ENCODE measurements at places on chromosomes 12 and 14.

- DNase-seq = no peak
These were observed 13.8 kb upstream of the TMPRSS12 start for GRCh38 chr12:50828886-50829285.

DNA sequence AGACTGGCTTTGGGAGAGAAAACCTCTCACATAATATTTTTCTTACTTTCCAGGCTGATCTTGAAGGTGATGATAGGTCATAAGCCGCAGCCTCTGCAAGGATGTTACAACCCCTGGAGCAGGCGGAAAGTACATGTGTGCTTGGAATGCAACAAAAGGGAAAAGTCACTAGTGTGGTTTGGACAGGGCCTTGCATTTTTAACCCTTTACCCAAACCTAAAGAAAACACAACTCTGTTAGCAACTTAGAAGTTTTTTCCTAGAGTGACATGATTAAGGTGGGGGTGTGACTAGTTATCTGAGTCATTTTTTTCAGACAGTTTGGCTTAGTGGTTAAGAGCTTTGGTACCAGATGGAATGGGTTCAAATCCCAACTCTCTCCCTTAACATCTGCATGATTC lies 97.0 kb downstream of the TMEM30B start:
- no peak for DNase-seq

GRCh38 chr12:57613427-57614109 lies 2.3 kb downstream of the ARHGEF25 start:
- no peak for DNase-seq

- no peak for DNase-seq
These were observed 12.0 kb upstream of the OVCH1 start for GRCh38 chr12:29509503-29509902.

DNA sequence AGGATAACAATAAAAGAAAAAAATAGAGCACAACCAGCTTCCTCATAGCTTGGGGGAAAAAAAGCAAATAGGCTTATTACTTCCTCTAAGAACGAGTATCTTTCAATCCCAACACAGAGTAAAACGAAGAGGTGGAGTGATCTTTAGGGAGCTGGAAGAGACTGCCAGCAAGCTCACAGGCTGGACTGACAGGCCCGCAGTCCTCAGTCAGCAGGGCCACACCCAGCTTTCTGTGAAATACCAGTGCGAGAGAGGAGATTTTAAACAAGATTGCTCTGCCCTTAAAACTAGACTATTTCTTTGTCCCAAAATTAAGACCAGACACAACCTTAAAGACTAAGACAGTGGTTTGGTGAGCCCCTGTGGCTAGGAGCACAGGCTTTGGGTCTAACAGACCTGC lies 32.9 kb downstream of the SETD3 start:
- DNase-seq = no peak

- no peak for DNase-seq
These were observed 7.6 kb downstream of the VPS37B start for GRCh38 chr12:122888232-122888752.

DNA sequence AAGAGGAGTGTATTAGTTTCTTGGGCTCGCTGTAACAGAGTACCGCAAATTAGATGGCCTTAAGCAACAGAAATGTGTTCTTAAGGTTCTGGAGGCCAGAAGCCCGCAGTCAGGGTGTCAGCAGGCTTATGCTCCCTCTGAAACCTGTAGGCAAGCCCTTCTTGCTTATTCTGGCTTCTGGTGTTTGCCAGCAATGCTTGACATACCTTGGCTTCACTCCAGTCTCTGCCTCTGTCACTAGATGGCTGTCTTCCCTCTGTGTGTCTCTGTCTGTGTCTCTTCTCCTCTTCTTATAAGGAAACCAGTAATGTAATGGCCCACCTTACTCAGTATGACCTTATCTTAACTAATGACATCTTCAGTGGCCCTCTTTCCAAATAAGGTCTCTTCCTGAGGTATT lies 85.1 kb downstream of the DERA start:
- DNase-seq = no peak

GRCh38 chr12:127150028-127150427 lies 1116.9 kb upstream of the TMEM132C start:
- no peak for DNase-seq

DNA sequence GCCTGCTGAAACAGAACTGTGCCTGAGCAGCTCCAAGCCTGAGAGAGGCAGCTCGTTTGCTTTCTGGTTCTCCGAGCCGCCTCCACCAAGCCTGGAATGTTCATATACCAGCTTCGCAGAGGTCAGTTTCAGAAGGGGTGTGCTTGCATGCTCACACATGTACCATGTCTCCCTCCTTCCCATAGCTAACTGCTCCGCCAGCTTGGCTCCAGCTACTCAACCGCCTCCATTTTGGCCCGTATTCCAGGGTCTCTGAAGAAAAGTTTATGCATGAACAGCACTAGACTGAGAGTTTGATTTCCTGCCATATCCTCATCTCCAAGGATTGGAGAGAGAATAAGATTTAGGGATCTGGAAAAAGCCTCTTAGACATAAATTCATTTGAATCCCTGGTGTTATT lies 103.7 kb downstream of the SMOC1 start:
- DNase-seq = no peak

DNA sequence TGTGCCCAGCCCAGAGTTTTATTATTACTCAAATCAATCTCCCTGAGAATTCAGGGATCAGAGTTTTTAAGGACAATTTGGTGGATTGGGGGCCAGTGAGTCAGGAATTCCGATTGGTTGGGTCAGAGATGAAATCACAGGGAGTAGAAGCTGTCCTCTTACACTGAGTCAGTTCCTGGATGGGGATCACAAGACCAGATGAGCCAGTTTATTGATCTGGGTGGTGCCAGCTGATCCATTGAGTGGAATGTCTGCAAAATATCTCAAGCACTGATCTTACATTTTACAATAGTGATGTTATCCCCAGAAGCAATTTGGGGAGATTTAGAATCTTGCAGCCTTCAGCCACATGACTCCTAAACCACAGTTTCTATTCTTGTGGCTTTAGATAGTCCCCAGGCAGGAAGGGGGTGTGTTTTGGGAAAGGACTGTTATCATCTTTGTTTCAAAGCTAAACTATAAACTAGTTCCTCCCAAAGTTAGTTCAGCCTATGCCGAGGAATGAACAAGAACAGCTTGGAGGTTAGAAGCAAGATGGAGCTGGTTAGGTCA lies 89.1 kb upstream of the CNOT2 start:
- no peak for DNase-seq

DNA sequence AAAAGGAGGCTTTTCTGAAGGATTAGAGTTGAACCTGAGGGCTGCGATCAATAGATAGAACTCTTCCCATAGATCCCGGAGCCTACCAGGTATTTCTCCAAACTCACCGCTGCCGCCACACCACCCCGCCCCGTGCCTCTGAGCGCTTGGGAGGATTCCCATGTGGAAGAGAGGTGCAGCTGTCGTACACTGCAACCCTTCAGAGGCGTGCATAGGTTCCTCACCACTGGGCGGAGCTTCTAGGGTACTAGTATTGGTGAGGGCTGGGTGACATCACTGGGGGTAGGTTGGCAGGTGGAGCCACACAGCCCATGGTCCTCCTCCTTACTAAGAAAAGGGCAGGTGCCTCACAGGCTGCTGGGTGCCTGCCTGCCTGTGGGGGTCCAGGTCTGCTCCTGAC lies 127.0 kb downstream of the TSPAN9 start:
- DNase-seq = no peak

- DNase-seq = no peak
These were observed 209.6 kb downstream of the EMP1 start for GRCh38 chr12:13405961-13406703.

- peak; percentile 85 for DNase-seq
These were observed at the start of gene ZFHX2 for GRCh38 chr14:23551266-23552028. Gene ZFHX2 (minus strand): TSS chr14:23551765. CDS start chr14:23535325, 16,440 bp downstream.

DNA sequence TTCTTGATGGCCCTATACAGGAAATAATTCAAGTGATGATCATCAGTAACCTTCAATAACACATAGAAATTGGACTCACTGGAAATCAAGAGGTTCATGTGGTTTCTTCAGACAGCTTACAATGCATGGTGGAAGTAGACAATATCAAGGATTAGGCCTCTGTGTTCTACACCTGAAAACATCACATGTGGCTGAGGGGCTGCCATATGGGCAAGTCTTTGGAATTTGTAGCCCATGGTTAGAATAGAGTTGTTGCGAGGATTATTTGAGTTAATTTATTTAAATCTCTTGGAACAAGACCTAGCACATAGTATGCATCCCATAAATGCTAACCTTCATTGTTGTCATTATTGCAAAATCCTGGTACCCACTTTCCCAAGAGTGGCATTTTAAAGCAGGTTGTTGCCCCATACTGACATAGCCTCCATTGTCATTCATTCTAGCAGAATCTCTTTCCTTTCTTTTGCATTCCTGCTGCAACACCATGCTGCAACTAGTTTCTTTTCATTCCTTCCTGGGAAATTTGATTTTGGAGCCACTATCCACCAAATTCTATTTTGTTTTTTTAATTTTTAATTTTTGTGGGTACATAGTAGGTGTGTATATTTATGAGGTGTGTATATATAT lies 352.7 kb upstream of the NAV3 start:
- DNase-seq = no peak

- DNase-seq = peak; percentile 27
These were observed 381.1 kb downstream of the SEC23A start for GRCh38 chr14:38721822-38722431.

DNA sequence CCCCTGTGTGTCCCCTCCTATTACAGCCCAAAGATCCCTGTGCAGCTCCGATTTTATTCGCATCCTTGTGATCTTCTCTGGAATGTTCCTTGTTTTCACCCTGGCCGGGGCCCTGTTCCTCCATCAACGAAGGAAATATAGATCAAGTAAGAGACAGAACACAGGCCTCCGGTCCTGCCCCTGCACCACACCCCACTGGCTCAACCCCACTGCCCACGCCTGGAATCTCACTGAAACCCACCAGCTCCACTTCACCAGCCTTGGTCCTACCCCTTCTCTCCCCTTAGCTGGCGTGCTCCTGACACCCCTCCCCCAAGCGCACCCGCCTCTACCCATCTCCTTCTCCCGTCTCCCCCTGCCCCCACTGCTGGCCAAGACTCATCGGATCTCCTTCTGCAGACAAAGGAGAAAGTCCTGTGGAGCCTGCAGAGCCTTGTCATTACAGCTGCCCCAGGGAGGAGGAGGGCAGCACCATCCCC lies 934 bp upstream of the TAPBPL start:
- peak; percentile 72 for DNase-seq

DNA sequence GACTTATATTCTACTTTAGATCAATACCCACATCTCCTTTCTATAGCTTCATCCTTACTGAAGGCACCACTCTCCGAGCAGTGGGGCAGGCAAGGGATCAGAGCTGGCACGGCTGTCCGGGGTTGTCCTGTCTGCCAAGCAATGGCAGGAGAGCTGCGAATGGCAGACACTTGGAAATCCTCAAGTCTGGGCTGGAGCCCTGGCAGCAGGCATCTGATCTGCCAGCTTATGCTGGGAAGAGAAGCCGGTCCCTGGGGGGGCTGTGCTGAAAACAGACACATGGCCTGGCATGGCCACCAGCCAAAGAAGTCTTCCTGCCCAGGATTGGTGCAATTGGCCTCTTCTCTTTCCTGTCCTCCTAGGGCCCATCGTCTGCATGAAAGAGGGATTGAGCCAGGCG lies 280.2 kb upstream of the PWP1 start:
- no peak for DNase-seq

DNA sequence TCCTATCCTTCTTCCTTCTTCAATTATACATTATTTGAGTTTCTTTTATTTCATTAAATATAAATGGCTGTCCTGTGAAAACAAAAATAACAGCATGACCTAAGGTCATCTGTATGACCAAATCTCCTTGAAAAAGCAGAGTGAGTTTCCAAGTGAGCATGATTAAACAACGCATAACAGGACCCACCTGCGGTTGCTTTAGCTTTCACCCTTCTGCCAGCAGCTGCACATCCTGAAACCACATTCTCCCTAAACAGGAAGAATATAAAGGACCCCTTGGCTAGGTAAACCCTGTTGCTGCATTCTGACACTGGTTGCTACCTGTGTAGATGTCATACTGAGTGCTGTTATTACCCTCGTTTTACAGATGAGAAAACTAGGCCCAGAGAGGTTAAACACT lies 42.8 kb upstream of the CPM start:
- DNase-seq = no peak

DNA sequence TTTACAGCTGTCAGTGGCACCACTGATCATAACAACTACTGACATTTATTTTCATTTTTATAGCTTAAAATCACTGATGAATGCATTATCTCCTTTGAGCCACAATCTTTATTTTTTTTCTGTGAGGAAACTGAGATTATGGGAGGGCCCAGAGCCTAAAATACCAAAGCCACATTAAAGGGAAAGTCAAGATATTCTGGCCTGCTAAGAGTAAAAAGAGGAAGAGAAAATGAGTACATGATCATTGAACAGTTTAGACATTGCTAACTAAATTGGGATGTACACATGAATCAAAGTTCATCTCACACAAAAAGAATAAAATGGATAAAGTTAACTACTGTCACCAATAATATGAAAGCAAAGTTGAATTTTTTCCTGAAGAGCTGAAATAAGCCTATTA lies 170.5 kb upstream of the GARIN2 start:
- no peak for DNase-seq

DNA sequence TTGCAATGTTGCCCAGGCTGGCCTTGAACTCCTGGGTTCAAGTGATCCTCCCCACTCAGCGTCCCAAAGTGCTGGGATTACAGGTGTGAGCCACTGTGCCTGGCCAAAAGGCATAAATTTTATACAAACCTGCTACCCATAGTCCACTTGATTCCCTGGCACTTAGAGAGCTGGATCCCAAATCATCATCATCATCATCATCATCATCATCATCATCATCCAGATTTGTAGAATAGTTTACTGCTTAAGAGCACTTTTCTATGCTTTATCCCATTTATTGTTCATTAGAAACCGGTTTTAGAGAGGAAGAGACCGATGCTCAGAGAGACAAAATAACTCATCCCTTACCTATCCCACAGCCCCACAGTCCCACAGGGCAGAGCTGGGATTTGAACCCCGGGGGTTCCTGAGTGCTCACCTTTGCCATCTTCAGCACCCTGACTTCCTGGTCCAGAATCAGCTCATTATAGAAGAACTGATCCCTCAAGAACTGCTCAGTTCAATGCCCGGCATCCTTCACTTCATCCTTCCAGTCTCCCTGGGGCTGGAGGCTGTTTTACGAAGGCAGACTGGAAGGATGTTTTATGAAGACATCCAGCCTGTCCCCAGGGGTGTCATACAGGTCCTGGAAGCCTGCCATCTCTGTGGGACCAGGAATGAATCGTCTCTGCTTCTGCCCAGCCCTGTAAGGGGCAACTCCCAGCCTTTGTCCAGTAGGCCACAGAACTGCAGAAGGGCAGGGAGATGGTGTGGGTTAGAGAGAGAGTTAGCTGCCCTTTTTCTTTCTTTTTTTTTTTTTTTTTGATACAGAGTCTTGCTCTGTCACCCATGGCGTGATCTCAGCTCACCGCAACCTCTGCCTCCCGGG lies 20.2 kb upstream of the OASL start:
- DNase-seq = no peak

GRCh38 chr12:48164451-48164850 lies 7.1 kb upstream of the ASB8 start:
- DNase-seq = no peak

GRCh38 chr12:93680006-93680405 lies 2.8 kb downstream of the CRADD start:
- DNase-seq = no peak

- DNase-seq = no peak
These were observed 923.4 kb downstream of the NRXN3 start for GRCh38 chr14:79093531-79093930.

- DNase-seq = no peak
These were observed 50.4 kb downstream of the CYP46A1 start for GRCh38 chr14:99734406-99735051.

GRCh38 chr12:50103767-50104321 lies at the start of gene GPD1:
Gene GPD1 (plus strand): TSS chr12:50104008. CDS start chr12:50104051, 43 bp downstream.
- DNase-seq = no peak

GRCh38 chr14:101123618-101124510 lies 220.3 kb upstream of the RTL1 start:
- DNase-seq = no peak
